ENCODE measurements at places on chromosomes 6 and 20.

- no peak for DNase-seq
Measured at GRCh38 chr6:105317607-105318533, 85.0 kb downstream of the PREP start.

- no peak for DNase-seq
Measured at GRCh38 chr6:76381612-76382011, 309.1 kb upstream of the IMPG1 start.

DNA sequence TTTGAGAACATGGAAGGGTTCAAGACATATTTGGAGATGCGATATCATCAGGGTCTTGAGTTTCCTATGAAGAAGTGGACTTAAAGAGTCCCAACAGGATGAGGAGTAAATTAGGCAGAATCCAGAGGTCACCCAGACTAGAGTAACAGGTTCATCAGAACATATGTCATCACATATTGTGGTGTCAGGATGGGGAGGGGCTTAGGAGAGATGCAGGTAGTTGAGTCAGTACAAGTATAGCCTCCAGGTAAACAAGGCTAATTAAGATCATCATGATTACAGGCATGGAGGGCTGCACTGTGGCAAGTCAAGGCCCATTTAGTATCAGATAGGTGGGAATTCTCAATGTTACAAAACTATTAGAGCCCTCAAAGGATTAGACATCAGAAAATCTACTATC lies 90.1 kb upstream of the PAK5 start:
- no peak for DNase-seq

DNA sequence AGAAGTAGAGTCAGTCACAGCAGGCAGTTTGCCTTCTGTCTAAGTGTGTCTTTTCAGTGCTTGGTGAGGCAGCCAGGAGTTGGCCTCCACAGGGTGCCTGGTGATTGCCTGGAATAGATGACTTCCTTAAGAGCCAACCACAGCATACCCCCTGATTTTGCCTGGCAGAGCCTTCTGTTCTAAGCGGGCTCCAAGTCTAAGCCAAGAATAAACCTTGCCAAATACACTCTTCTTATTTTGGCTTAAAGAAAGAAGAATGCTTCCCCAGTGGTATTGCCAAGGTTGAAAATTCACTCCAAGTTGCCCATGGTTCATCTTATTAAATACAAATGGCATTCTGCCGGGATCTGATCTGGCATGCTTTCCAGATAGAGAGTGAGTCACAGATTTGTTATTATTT lies 1424.8 kb upstream of the EYS start:
- DNase-seq, result no peak

- no peak for DNase-seq
Measured at GRCh38 chr6:63452125-63452524, 120.2 kb upstream of the LOC128125822 start.

GRCh38 chr6:104423691-104424090 lies 436.0 kb downstream of the HACE1 start:
- DNase-seq, result no peak

GRCh38 chr6:1711136-1711535 lies 101.4 kb downstream of the FOXC1 start:
- DNase-seq, result no peak

GRCh38 chr6:28011722-28012121 lies 54.7 kb downstream of the OR2B6 start:
- DNase-seq, result no peak

DNA sequence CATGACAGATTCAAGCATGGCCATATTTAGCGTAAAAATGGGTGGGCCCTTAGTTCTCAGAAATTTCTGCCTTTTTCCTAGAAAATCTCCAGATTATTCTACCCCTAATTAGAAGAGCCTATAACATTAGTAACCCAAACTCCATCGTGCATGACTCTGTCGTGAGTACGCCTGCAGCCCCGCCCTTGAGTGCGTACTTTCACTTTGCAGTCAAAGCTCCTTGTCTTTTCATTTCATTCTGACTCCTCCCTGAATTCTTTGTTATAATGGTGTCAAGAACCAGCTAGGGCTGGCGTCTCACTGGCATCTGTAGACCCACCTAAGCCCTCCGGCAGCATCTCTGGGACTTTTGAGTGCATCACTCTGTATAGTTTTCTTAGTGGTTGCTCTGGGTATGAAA lies 61.7 kb upstream of the NOX3 start:
- DNase-seq, result no peak

DNA sequence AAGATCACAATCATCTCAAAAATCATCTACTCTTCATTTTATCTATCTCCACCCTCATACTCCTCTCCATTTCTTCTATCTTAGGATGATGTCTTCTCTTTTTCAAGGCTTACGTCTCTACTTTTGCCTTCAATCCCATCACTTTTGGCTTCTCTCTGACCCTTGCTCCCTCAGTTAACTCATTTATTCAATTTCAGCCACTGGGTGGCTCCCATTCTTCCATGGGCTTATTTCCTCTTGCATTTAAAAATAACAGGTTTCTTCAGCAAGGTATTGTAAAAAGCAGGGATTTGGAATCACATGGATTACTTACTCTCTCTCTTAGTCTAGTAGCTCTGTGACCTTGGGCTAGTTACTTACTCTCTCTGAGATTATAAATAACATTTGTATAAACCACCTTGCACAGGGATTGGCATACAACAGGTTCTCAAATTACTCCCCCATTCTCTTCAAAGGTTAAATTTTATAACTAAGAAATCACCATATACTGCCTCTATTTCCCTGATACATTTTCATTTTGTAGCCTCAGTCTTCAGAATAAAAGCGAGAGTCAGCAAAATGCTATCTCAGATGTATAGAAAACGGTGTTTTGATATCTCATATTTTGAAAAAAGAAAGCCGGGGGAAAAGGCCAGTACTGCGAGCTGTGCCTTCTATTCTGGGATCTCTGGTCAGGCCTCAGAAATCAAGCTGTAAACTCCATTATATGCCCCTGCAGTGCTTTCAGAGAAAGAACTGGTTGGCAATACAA lies 5.5 kb downstream of the ZSCAN12 start:
- DNase-seq, result no peak

DNA sequence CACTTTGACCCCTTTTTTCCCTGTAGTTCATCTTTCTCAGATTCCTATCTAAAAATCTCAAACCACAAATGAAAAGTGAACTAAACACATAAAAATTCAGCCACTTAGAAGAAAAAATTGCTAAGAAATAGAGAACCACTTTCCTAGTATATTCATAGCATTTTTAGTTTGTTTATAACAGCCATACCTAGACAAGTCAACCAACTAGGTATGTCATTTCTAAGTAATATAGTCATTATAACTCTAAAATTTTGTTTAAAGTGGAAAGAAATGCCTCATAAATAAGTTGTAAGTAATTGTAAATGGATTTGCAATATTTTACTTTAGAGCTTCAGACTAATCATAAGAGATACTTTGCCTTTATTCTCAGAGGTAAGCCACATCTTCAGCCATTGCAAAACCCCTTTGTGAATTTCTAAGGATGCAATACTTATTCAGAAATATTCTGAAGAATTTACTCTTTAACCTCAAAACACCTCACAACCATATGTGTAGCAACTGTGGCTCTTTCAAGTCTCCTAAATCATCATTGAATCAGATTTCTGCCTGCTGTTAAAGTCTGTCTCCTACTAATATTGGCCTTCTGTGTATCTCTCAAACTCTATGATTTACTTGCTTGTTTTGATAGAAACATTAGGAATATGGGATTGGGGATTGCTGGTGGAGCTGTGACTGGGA lies 6.9 kb upstream of the SUMO4 start:
- no peak for DNase-seq

- no peak for DNase-seq
Measured at GRCh38 chr6:52416629-52417151, 3.5 kb upstream of the EFHC1 start.

- no peak for DNase-seq
Measured at GRCh38 chr6:14046476-14047068, 71.0 kb upstream of the CD83 start.

DNA sequence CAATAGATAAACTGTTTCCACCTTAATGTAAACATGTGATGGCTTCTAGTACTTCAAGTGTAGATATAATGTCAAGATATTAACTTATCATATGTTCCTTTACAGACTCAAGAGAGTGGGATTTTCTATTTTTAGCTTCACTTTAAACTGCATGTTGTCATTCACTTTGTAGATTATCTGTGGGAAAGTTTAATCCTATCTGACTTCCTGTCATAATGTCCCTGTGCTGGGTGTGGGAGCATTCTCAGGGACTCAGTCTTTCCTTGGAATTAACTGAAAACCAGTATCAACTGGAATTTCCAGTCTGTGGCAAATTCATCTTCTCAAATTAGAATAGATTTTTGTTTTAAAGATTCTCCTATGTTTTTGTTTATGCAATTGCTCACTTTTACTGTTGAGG lies 226.1 kb upstream of the FERMT1 start:
- no peak for DNase-seq

DNA sequence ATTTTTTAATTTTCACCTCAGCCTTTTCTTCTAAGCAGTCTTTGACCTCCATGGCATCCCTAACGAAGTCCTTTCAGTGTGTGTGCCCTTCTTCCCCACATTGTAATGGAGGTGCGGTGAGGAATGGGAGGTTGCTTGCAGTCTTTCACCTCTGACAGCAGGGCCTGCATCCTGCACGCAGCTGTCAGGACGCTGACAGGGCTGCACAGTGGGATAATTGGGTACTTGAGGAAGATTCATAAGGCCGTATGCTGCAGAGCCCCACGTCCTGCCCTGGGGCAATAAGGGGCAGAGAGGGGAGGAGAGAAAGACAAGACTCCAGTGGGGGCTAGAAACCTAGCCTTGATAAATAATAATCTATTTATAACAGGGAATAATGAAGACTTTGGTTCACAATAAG lies 184.7 kb downstream of the SAMD5 start:
- DNase-seq, result no peak

GRCh38 chr6:30684386-30685156 lies 1.9 kb downstream of the PPP1R18 start:
- DNase-seq, result no peak

- DNase-seq, result no peak
Measured at GRCh38 chr6:88445188-88445965, 279.2 kb upstream of the CNR1 start.

DNA sequence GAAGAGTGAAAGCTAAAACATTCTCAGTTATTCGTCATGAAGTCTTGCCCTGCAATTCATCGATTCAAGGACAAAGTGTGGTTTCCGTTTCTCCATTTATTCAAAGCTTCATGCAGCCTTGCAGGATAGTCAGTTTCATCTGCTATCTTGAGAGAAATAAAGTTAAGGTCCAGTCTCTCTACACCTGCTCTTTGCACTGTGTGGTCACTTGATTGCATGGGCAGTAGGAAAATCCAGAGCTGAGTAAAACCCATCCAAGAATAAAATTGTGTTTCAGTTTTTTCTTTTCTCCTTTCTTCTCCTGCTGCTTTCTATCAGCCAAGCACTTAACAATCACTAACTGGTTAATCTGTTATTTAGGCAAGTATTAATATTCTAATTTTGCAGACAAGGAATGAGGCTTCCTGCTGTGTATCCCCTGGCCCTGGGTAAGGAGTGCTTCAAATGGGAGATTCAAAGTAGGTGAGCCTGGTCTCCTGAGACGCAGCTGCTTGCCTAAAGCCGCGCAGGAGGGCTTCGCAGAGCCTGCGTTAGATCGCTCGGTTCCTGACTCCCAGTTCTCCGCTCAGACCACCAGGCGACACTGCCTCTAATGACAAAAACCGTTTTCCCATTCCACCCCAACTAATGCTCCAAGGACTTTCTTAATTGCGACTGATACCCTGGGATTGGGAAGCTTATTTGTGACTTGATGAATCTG lies 808.3 kb downstream of the TFAP2A start:
- DNase-seq, result no peak

GRCh38 chr6:82205930-82206392 lies 41.6 kb downstream of the IBTK start:
- DNase-seq, result no peak

GRCh38 chr20:41173791-41174341 lies 36.5 kb downstream of the PLCG1 start:
- no peak for DNase-seq

DNA sequence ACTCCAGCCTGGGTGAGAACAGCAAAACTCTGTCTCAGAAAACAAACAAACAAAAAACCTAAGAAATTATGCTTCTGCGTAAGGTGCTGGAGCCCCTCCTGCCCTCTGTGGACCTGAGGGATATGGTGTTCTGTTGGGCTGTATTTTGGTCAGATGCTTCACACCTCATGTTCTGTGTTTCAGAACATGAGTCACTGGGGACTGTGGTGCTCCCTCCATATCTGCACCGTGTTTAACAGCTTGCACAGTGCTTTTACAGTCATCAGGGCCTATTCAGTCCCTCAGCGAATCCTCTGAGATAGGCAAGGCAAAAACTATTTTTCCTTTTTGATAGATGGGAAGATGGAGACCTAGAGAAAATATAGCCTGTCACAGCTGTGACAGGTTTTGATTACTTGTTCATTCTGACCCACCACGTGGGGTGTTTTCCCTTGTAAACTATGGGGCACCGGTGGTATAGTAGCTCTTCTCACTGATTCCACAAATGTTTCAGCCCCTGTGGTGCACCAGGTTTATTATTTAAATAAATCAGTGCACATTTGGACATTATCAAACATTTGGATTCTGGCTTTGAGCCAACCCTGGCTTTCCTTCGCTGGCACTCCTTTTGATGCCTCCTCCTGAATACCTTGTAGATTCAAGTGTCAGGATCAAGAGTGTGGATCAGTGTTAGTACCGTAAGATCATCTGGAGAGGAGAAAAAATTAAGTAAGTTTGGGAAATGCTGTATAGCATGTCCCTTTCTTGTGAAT lies 9.6 kb downstream of the TTPAL start:
- DNase-seq, result no peak

GRCh38 chr20:61968036-61968810 lies 97.5 kb downstream of the TAF4 start:
- no peak for DNase-seq

DNA sequence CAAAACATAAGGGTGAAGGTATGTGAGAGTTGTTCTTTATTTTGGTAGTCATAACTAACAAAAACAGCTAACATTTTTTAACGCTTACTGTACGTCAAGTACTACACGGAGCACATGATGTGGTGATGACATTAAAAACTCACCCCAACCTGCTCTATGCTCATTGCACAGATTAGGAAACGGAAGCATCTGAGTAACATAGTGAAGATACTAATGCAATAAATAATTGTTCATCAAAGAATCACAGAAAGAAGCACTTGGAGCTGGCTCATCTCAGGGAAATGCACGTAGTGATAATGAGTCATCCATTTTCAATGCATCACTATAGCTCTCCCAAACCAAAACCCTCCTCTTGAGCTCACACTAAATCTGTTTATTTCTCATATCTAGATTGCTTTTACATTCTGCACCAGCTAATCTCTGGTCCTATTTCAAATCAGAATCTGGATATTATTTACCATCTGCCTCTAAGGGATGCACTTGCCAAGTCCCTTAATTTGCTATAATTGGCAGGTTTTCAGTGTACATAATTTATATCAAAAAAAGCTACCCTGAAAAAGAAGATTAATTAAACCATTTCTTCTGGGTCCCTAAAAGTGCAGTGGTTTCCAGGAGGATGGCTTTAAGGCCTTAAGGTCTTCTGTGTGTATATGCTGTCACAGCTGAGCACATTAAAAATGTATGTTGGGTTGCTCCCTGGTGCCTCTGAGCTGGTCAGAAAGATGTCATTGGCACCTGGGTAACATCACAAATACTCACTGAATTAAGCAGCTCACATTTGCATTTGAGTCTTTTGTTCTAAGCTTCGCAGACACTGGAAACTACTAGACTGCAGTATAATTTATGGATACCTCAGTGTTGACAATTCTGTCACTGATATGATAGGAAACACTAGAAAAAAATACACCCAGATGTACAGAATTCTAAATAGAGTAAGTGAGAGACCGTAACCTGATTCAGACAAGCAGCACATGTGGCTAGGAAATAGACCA lies 677.4 kb upstream of the CITED2 start:
- no peak for DNase-seq

GRCh38 chr6:169953686-169954085 lies 202.3 kb downstream of the ERMARD start:
- DNase-seq, result no peak
